ENCODE measurements at places on chromosomes 7 and 10.

- no peak for DNase-seq
Observed at GRCh38 chr10:131567279-131568162, 256.0 kb upstream of the TCERG1L start.

GRCh38 chr10:48800007-48800675, 115.5 kb downstream of the WDFY4 start:
- peak; percentile 92 for DNase-seq

- DNase-seq, result no peak
Observed at GRCh38 chr10:15462253-15462897, 91.3 kb upstream of the FAM171A1 start.

DNA sequence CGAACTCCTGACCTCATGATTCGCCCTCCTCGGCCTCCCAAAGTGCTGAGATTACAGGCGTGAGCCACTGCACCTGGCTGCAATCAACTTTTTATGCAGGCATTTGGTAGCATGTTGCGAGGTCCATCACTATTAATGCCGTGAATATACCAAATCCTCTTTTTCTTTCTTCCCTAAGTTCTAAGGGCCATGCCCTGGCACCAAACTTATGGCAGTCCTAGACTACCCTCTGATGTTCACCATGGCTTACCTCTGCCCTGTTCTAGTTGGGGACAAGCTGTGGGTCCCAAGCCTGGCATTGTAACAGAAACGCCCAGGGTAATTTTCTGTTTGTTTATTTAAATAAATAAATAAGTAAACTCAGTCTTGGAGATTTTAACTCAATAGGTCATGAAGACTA, 13.3 kb downstream of the PRSS2 start:
- no peak for DNase-seq

- no peak for DNase-seq
Observed at GRCh38 chr10:97066877-97067555, 118.7 kb downstream of the SLIT1 start.

DNA sequence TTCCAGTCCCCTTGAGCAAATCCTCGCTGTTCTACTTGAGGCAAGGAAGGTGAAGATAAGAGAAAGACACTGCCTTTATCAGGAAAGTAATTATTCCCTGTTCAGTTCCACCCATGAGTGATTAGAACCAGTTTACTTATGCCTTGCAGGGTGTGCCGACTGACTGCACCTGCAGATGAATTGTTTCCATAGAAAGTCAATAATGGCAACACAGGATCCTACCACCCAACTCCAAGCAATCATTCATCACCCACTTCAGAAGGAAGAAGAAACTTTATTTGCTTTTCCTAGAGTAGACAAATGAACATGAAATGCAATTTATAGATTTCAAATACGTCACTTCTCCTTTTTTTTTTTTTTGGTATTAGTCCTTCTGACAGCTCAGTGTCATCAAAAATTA, 383.9 kb downstream of the SORCS1 start:
- DNase-seq, result no peak

- no peak for DNase-seq
Observed at GRCh38 chr7:151694828-151695580, 175.3 kb upstream of the RHEB start.

GRCh38 chr10:106111246-106111645, 1053.3 kb downstream of the SORCS1 start:
- no peak for DNase-seq

GRCh38 chr10:113960617-113961181, 83.0 kb upstream of the ADRB1 start:
- DNase-seq, result no peak

DNA sequence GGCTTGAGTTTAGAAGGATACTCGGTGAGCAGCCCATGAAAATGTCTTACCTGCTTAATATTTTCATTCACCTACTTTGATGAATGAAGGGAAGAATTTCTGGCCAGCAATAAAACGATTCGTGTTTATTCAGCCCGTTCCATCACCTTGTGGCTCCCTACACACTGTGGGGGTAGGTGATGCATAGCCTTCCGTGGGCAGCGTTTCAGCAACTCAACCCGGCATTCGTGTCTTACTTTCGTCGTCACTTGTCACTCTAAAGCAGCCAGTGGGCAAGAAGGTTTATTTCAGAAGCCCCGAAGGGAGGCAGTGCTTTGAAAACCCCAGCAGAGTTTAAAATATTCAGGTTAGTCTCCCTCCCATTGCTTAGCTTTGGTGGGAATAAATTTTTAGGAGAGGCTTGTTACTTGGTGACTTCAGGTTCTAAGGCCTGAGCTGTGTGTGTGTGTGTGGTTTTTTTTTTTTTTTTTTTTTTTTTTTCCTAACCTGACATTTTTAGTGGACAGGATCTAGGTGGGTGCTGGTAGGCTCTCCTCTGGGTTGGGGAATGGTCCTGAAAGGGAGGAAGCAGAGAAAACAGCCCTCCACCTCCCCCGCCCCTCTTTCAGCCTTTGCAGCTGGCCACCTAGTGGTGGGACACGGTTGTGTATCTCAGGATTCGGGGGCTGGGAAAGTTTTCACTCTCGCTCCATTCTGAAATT, 1.8 kb downstream of the GRK5 start:
- no peak for DNase-seq

GRCh38 chr7:159015454-159016410, 128.9 kb downstream of the VIPR2 start:
- DNase-seq, result no peak

- no peak for DNase-seq
Observed at GRCh38 chr10:27372095-27372494, 131.5 kb upstream of the ACBD5 start.

DNA sequence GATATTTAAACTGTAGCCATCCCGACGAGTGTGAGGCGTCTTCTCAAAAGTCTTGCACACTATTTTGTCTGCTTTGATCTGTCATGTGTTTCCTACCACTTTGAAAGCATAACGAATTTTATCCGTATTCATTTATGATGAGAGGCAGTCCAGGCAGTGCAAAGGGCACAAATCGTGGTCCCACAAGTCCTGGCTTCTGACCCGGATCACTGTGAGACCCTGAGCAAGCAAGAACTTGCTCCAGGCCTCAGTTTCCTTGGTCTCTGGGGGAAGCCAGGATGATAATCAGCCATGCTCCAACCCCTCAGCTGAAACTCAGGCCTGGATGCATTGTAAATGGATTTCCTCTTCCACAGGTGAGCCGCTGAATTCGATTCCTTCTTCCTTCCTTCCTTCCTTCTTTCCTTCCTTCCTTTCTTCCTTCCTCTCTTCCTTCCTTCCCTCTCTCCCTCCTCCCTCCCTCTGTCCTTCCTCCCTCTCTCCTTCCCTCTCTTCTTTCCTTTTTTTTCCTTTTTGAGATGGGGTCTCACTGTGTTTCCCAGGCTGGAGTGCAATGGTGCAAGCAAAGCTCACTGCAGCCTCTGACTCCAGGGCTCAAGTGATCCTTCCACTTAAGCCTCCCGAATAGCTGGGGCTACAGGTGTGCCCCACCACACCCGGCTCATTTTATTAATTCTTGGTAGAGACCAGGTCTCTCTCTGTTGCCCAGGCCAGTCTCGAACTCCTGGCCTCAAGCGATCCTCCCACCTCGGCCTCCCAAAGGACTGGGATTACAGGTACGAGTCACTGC, 18.4 kb upstream of the ZKSCAN1 start:
- DNase-seq, result no peak

DNA sequence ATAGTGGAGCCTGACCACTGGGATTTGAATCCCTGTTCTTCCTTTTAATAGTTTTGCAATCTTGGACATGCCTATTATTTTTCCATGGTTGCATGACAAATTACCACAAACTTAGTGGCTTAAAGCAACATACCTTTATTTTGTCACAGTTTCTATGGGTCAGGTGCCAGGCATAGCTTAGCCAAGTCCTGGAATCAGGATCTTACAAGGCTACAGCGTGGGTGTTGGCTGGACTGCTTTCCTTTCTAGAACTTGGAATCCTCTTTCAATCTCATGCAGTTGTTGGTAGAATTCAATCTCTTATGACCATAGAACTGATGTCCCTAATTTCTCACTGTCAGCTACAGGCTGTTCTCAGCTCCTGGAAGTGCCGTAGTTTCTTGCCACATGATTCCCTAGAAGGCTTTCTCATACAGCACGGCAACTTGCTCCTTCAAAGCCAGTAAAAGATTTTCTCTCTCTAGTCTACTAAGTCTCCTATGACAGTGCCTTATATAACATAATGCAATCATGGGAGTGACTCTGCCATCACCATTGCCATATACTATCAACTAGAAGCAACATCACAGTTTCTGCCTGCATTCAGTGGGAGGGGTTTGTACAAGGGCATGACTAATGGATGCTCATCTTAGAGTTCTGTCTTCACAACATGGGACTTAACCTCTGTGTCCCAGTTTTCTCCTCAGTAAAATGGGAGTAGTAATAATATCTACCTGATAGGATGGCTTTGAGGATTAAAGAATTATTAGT, 243.4 kb upstream of the FZD1 start:
- DNase-seq, result no peak

DNA sequence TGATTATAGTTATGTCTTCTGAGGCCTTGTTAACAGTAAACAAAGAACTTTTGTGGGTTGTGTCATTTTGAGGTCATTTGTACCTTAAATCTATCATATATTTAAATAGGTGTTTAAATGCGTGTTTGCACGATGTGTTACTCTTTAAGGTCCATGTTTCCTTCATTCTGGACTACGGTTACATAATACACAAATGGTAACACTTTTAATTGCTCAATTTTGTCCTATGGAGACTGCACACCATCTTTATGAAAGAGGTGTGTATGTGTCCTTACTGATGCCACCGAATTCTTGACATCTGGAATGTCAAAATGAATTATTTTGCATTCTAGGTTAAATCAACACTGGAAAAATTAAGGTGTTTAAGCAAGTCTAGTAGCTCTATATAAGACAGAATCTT, 1.7 kb downstream of the PALS2 start:
- DNase-seq, result no peak

GRCh38 chr10:126135177-126135576, 238.8 kb downstream of the FANK1 start:
- DNase-seq, result no peak

DNA sequence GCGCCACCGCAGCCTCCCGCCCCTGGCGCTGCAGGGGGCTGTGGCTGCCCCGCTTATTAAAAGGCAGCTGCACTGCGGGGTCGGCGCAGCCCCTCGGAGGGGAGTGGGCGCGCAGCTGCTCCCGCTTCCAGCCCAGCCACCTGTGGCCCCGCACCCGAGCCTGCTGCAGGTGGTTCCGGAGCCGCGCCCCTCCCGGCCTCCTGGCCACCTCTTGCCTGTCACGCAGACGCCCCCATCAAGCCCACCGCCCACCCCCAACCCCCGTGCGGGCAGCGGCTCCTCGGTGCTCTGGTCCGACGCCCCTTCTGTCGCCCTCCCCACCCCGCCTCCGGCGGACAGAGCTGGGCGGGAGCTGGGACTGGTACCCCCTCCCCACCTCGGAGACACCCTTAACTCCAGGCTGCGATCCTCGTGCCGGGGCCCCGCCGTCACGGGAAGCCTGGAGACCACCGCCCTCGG, 549 bp downstream of the CALY start:
- DNase-seq, result no peak

DNA sequence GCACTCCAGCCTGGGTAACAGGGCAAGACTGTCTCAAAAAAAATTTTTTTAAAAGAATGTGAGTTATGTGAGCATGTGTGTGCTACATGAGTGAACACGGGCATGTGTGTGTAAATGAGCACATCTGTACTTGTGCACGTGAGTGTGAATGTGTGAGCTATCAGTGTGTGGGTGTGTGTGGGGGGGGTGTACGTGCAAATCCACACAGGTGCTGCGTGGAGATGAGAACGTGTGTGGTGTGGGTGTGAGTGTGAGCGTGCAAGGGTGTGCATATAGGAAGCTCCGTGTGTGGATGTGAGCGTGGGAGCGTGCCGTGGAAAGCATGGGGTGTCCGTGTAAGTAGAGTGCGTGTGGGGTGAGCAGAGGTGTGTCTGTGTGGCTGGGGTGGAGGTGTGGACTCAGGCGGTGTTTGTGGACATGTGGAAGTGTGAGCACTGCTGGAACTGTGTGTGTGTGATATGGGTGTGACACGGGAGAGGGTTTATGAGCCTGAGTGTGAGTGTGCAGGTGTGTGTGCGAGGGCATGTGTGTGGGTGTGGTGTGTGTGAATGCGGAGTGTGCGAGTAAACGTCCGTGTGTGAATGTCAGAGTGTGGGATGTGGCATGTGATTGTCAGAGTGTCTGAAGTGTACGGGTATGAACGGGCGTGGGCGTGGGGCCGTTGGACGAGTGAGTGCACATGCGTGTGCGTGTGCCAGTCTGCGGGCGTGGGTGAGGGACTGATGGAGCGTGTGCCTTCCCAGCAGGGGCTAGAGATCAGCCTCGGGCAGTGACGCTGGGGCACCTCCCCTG, 45.9 kb upstream of the TNRC18 start:
- DNase-seq, result no peak

Measured in CMK (cell line).